T-helper 1 cell (primary cell): ENCODE measurements at places on chromosomes 13 and 19.
A peak's percentile ranks its signal among the peaks of the same experiment; 100 is the strongest.

- peak; percentile 85 for DNase-seq
Measured at GRCh38 chr13:75326173-75327134, 155.5 kb downstream of the TBC1D4 start.

DNA sequence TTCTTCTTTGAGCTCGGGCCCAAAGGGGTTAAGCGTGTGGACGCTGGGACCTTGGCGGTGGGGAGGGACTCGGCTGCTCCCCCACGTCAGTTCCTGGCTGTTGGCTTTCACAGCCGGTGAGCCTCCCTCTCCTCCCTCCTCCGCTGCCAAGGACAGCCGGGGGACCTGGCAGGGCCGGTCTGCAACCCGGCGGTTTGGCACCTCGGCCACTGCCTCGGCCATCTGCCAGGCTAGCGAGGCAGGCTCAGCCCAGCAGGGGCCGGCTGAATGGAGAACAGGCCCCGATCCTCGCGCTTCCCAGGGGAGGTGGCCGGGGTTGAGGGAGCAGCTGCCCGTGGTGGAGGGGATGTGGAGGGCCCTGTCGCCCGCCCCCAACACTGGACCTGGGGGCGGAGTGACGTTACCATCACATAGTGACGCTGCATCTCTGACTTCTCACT, 5.0 kb downstream of the TLE5 start:
- DNase-seq, result no peak

- DNase-seq, result peak; percentile 65
Measured at GRCh38 chr19:48510421-48511268, 990 bp downstream of the LMTK3 start.

GRCh38 chr13:27161980-27162379, 9.6 kb downstream of the USP12 start:
- DNase-seq, result no peak

GRCh38 chr13:23865906-23866305, 23.3 kb downstream of the MIPEP start:
- no peak for DNase-seq

GRCh38 chr19:38638461-38638860, 9.0 kb upstream of the ACTN4 start:
- DNase-seq, result no peak

DNA sequence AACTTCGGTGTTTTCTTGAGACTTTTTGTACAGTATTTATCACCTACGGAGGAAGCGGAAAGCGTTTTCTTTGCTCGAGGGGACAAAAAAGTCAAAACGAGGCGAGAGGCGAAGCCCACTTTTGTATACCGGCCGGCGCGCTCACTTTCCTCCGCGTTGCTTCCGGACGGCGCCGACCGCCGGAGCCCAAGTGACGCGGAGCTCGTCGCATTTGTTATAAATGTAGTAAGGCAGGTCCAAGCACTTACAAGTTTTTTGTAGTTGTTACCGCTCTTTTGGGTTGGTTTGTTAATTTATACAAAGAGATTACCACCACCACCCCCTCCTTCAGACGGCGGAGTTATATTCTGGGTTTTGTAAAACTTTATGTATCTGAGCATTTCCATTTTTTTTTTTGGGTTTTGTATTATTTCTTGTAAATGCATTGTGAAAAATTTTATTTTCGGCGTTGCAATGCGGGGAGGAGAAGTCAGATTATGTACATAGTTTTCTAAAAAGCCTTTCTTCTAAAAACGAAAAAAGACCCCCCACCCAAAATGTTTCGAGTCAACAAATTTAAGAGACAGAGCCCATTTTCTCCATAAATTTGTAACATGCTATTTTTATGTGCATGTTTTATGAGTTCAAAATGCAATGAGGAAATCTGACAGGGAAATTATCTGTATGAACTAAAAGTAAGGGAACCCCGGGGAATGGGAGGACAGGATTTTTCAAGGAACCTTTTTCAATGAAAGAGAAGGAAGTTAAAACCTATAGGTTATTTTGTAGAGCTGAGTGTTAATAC, 2.3 kb downstream of the SOX1 start:
- DNase-seq, result no peak

GRCh38 chr13:32209652-32210051, 105.5 kb downstream of the ZAR1L start:
- no peak for DNase-seq

GRCh38 chr13:73355134-73355533, 296.3 kb downstream of the KLF5 start:
- DNase-seq, result no peak

DNA sequence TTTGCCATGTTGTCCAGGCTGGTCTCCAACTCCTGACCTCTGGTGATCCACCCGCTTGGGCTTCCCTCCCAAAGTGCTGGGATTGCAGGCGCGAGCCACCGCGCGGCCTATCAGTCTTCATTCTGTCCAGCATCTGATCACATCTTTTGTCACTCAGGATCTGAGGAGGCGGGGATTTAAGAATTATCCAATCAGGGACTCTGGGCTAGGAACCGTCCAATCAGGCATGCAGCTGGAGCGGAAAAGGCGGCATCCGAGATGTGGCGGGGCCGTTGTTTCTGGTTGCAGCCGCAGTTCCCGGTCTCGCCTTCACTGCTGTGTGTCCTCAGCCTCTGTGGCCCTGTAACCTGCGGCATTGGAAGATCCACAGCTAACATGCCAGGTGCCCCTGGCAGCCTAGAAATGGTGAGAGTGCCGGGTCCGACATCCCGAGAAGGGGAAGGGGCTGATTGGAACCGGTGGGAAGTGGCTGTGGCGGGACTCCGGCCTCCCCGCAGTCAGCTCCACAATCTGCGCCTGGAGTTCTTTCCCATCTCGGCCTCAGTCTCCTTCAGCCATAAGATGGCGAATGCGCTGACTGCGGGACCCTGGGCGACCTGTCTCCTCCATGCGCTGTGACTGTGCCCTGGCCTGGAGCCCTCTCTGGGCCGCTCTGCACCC, at the start of gene ZNF729:
Gene ZNF729, plus strand, starts transcription at position 291 of the 660 bp plus-strand sequence. Its CDS starts 85 bp downstream, at position 376.
- no peak for DNase-seq

GRCh38 chr19:39971380-39972035, 543 bp downstream of the PSMC4 start:
- DNase-seq, result no peak

DNA sequence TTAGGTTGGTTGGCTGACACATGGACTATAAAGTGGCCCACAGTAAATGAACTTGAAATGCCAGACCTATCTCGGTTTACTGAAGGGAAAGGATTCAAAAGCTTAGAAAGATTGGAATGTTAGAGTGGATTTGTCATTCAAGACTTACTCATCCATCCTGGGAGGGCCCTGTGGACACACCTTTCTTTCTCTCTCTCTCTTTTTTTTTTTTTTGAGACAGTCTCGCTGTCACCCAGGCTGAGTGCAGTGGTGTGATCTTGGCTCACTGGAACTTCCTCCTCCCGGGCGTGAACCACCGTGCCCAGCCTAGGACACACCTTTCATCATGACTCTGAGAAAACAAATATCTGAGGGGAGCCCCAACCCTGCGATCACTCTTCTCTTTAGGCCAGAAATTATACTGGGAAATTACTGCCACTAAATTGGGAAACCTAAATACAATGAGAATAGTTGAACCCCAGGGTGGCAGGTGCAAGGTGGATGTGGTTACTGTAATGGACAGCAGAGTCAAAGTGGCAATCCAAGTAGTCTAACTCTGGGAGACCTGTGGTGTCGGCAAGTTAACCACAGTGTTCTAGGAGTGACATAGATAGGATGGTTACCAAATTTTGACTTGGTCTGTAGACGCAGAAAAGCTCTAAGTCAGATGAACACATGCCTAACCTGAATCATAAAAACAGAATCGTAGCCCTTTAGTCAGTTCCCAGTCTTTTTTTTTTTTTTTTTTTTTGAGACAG, 47.1 kb upstream of the ZMYM5 start:
- no peak for DNase-seq

- DNase-seq, result no peak
Measured at GRCh38 chr19:55493645-55494171, 5.5 kb downstream of the SSC5D start.

DNA sequence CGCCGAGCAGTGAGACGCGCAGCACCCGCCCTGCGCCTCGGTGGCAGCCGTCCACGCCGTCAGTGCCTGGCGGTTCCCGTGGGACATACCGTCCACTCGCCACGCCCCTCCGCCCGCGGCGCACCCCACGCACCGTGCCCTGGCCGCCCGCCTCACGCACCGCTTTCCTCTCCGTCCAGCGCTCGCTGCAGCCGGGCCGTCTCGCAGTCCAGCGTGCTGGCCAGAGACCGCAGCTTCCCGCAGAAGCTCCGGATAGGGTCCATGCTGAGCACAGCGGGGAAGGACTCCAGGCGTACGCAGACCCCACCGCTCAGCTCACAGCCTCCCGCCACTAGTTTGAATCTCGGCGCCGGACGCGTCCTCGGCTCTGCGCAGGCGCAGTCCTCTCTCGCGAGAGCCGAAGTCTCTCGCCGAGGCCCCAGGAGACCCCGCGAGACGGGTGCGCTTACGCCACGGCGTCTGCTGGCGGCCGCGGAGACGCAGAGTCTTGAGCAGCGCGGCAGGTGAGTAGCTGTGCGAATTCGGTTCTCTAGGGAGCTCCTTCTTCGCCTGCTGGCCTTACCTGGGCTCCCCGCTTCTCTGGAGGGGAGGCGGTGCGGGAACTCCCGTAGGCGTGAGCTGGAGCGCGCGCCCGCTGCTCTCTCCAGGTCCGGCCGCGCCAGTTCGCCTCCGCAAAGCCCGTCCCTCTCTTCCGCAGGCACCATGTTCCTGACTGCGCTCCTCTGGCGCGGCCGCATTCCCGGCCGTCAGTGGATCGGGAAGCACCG, at the start of the genes MRPL57 and SKA3:
Gene MRPL57, plus strand, starts transcription at position 444 of the 767 bp plus-strand sequence. Its CDS starts 259 bp downstream, at position 703.
Gene SKA3, minus strand, starts transcription at position 338 of the 767 bp plus-strand sequence. Its CDS starts 75 bp downstream, at position 263.
- peak; percentile 96 for DNase-seq

GRCh38 chr13:25489238-25489637, 117.5 kb downstream of the ATP8A2 start:
- no peak for DNase-seq

DNA sequence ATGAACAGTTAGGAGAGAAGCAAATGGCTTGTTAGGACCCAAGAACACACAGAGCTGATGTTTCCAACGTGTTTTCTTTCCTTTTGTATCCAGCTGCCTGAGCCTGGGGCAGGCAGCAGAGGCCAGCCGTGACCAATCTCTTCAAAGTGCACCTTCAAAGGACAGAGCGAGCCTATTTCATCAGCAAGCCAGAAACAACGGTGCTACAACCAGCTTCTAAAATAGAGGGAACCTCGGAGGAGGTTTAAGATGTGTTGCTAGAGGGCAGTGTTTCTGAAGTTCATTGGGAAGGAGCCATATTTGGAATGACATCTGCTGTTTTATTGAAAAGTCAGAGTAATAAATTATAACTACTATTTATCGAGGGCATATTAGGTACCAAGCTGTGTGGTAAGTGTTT, 56.2 kb upstream of the RFC3 start:
- no peak for DNase-seq

DNA sequence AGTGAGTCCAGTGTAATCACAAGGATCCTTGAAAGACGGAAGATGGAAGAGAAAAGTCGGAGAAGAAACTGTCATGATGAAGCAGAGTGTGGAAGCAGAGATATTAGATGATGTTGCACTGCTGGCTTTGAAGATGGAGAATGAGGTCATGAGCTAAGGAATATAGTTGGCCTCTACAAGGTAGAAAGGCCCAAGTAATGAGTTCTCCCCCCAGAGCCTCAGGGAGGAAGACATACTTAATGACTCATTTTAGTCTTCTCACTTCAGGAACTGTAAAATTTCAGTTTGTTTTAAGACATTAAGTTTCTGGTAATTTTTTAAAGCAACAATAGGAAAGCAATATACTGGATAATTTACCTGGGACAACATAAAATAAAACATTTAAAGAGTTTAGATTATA, 1331.5 kb upstream of the PCDH20 start:
- DNase-seq, result no peak

DNA sequence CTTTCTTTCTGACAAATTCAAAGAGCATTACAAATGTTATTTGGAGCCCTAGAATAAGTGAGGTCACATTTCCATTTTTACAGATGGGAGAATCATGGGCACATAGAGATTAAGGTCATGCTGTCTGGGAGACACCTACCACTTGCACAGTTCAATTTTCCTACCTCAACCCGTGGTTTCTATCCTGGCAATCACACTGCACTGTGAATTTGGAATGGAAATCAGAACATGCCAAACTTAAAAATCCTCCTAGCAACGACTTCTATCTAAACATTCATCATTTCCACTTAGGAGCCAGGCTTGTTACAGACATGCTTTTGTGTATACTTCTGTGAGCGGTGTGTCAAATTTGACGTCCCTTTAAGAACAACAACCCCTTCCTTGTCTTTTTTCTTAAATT, 251.5 kb downstream of the DNAJC15 start:
- DNase-seq, result no peak

GRCh38 chr19:42421591-42422031, 5.6 kb downstream of the LIPE start:
- no peak for DNase-seq

DNA sequence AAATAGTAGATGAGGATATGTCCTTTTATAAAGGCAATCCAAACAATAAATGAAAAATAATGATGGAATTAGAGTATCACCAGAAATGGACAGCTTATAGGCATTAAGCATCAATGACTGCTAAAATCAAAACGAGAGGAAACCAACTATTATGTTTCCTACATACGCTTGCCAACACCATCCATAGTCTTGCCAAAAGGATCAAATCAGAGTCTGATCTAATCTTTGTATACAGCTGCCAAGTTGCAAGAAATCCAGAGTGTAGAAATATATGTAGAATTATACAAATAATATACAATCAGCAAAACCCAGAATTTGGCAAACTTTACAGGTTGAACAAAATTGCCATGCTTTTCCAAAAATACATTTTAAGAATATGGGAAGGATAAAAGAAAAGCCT, 1661.6 kb downstream of the SLITRK1 start:
- no peak for DNase-seq

GRCh38 chr19:45591004-45591637, 6.5 kb upstream of the OPA3 start:
- peak; percentile 54 for DNase-seq

DNA sequence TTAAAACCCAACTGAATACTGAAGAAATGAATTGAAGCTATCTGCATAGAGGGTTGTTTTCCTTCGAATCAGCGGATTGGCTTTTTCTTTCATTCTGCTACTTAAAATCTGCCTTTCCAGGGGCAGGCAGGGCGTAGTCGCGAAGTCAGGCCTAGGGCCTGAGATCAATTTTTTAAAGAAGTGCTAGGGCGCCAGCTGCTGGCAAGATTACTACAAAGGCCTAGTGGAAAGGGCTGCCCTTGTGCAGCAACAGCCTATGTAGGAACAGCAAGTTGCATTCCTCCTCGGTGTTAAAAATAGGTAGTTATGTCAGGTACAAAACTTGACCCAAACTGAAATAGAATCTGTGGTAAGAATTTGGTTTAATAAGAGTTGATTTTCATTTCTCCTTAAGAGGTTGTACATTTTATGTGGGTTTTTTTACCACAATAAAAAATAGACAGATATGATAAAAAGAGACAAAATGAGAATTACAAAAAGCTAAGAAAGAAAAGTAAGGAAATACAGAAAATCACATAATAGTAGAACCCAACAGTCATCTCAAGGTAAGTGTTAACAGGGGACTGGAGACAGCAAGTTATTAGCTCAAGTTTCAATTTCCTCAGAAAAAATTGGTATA, 9.5 kb upstream of the URAD start:
- DNase-seq, result no peak

GRCh38 chr19:42290523-42291434, 11.2 kb upstream of the PRR19 start:
- DNase-seq, result no peak

DNA sequence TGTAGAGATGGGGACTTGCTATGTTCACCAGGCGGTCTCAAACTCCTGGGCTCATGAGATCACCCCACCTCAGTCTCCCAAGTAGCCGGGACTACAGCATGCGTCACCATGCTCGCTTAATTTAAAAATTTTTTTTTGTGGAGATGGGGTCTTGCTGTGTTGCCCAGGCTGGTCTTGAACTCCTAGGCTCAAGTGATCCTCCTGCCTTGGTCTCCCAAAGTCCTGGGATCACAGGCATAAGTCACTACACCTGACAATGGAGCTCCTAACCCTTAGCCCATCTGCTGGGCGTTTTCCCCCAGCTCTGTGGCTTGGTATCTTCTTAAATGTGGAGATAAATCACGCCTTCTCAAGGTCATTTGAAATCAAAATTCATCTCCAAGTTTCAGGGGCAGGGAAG, 6.3 kb upstream of the ADAMTS10 start:
- DNase-seq, result no peak
